ENCODE measurements at places on chromosomes 3 and 15.

DNA sequence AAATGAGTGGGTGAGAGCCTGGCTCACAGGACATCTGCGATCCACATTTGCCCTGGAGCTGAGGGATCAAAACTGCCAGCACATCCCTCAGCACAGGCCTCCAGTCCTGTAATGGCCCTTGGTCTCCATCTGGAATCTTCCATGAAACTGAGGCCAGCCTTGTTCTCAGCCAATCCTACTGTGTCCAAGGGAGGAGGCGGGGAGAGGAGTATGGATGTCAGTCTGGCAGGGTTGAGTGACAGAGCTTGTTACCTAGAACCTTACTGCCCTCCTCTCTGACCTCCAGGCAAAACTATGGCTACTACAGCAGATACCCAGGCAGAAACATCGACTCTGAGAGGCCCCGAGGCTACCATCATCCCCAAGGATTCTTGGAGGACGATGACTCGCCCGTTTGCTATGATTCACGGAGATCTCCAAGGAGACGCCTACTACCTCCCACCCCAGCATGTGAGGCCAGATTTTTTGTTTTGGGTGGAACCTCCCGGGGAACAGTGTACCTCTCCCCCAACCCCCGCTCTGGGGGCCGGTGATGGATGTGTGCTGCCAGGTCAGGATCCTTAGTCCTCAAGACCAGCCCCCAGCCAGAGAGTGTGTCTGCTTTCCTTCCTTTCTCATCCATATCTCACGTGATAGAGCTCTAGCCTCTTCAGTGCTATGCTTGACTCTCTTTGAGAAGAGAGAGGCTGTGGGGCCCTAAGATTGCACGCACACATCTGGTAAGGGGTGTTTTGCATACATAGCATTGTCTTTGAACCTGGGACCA, 41.3 kb downstream of the CHDH start:
- DNase-seq, result no peak

DNA sequence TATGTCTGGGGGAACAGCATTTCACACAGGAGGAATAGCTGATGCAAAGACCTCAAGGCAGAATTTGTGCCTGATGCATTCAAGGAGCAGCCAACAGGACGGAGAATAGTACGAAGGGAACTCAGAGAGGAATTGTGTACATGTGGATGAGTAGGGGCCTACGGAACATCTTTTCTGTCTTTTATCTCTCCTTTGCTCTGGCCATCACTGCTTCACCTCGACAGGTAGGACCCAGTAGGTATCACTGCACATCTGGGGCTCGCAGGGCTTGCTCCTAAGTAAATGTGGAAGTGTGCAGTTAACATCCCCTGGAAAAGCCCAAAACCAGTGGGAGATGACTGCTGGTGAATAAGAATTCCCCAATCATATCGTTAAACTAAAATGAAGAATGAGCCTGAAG, 56.4 kb upstream of the POU1F1 start:
- DNase-seq, result no peak

DNA sequence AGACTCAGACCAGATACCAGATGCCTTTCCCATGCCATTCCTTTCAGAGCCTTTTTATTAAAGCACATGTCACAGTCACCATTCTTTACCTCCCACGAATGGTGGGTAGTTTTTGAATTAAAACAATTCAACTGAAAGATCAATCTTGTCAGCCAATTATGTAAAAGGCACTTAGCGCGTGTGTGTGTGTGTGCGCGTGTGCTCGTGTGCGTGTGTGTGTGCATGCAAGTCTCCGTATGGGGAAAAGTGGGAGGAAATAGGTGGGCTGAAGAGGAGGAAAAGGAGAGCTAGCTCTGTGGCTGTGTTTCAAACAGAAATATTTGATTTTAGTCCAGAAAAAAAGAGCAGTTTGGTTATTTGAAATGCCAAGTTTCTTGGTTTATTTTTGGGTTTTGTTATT, 177.2 kb downstream of the KCNAB1 start:
- no peak for DNase-seq

- DNase-seq, result no peak
Measured at GRCh38 chr3:133210656-133211055, 172.5 kb downstream of the TMEM108 start.

- DNase-seq, result no peak
Measured at GRCh38 chr3:99536555-99537314, 101.7 kb upstream of the COL8A1 start.

DNA sequence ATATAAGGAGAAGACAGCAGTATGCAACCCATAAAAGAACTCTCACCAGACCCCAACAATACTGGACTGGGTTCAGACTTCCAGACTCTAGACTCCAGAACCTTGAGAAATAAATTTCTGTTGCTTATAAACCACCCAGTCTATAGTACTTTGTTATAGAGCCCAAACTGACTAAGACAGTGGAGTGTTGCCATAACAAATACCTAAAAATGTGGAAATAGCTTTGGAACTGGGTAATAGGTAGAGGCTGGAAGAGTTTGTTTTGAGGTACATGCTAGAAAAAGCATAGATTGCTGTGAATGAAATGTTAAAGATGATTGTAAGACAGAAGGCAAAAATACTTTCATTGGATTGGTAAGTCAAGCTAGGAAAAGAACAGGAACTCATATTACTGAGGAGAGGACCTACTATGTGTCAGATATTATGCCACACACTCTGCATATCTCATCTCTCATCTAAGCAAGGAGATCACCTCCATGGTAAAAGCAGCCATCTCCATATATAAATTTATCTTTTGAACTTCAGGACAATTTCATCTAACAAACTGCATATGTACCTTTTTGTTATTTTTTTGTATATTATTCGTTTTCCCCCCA, 67.4 kb upstream of the FNDC3B start:
- DNase-seq, result no peak

DNA sequence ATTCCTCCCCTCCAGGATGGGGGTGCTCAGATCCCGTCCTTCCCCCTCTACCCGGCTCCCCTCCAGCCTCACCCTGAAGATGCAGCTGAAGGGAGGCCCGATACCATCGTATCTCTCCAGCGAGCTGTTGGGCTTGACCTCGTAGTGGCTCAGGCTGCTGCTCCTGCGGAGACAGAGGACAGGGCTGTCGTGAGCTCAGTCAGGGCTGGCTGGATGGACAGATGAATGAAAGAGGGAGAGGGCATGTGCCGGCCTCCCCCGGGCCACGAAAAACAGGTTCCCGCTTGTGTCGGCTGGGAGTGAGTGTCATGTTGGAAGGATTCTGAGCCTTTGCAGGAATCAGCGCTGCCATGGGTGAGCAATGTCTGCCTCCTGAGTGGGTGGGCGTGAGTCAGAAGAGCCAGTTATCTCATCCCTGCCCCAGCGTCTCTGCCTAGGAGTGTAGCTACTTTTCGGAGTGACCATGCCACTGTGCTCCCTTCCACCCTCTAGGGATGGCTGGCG, 35.2 kb downstream of the FEM1B start:
- no peak for DNase-seq

- no peak for DNase-seq
Measured at GRCh38 chr3:194315965-194316361, 35.2 kb downstream of the CPN2 start.

- no peak for DNase-seq
Measured at GRCh38 chr15:40932649-40933516, 3.7 kb downstream of the DLL4 start.

DNA sequence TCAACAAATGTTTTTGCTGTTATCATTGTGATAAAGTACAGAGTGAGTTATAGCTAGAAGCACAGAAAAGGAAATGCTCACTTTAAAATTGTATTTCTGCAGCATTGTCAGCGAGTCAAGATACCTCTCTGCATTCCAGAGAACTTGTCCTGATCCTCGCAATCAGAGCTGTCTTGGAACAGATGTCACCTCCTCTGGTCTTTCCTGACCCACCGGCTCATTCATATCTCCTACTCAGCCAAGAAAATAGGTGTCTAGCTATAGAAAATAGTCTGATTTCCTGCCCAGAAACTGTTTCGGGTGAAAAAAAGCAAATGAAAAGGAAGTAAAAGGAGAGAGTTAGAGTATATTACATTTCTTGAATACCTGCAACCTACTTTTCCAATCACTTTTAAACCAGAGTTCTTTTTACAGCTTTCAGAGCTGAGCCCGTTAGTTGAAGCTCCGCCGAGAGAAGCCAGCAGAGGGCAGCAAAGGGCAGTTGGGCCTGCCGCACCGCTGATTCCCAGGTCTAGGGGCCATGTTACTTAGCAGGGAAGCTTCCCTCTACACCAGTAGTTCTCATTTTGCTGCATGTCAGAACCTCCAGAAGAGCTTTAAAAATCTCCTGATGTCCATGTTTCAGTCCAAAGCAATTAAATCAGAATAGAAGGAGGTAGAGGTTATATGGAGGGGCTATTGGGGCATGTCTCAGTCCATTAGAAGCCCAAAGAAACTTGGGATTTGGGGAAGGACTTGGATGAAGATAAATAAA, 185.7 kb upstream of the THRB start:
- DNase-seq, result peak; percentile 12

DNA sequence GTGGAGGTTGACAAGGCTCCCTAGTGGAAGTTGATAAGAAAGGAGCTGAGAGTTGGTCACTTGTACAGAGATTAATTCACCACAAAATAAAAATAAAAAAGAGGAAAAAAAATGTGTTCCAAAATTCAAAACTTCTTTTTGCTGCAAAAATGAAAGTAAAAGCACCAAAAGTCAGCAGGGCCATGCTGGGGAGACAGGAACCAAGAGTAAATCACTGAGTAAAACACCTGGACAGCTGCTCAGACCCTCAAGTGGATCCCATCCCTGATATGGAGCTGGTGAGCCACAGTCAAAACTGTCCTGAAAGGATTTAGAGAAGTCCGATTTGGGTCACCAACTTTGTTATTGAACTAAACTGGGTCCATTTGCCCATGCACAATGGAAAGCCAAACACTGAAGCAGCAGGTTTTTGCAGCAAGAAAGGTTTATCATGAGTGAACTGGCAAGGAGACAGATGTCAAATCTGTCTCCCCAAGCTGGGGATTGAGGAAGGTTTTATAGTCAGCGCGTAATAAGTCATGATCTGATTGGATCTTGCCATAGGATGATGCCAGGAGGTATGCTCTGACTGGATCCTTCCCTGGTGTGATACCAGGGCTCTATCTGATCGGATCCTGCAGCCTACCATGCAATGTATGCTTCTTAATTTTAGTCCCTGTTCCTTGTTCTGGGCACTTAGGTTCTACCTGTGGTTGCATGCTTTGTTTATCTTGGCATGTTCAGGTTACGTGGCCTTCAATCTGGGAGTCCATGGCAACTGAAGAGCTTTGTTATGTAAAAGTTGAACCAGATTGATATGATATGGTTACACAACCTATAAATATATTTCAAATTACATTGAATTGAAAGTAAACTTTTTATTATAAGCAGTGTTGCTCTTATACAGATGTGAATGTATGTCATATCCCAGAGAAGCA, 313.2 kb downstream of the POLQ start:
- DNase-seq, result no peak

DNA sequence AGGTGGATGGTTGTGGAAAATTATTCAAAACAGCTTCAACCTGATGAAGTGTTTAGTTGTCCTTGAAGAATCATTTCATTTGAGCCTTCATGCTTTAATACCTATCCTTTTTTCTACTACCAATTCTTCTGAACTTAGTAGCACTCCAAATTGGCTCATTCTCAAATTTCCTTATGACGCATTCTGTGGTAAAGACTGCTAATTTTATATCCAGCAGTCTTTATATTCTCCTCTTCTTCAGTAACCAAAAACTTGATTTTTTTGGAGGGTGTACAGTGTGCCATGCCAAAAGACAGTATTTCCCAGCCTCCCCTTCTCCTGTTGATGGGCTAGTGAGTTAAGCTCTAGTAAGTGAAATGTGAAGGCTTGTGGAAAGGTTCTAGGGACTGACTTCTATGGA, 25.2 kb downstream of the CGNL1 start:
- no peak for DNase-seq

DNA sequence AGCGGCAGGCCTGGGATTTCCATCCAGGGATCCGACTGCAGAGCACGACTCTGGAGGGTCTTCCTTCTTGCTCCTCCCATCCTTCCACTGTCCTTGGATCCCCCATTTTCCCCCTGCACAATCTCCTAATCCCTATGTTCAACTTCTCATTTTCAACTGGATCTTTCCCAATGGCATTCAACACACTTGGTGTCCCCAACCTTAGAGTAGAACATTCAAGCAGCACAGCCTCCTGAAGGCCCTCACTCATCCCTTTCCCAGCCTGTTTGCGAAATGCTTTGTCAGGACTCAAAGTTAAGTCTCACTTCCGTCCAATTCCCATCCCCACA, 32.3 kb downstream of the RPN1 start:
- DNase-seq, result no peak

GRCh38 chr3:159229116-159229680, 427.3 kb downstream of the MFSD1 start:
- DNase-seq, result no peak

DNA sequence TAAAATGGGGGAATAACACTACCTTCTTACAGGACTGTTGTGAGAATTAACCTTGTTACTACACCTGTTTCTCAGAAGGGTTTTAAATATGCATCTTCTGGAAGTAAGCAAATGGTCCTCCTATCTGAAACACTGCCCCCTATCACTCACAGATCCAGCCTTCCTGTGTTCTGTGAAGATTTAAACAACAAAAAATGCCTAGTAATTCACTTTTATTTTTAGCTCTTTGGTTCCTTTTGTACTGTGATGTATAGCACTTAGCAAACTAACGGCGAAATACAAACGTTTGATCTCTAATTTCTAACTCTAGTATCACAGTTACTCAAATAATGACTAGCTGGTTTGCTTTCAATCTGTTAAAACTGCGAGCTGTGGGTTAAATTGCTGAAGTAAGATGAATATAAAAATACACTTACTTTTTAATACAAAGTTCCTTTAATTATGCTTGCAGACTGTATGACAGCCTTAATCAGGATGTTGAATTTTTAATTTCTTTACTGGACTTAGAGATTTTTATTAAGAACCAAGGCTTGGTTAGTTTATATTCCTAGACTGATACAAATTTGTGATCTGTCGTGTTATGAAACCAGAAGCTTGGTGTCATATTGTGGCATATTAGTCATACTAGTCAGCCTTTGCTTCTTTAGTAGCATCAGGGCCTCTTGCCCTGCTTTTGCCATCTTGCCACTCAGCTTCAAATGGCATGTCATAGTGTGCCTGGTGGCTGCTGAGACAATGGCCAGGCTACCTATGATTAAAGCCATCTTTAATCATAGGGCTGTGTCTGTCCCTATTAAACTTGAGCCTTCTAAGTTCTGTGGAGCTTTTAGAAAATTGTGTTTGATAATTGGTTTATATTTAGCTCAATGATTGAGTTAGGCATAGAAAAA, 9.2 kb downstream of the EIF3J start:
- no peak for DNase-seq

GRCh38 chr3:113174801-113175485, 36.4 kb upstream of the BOC start:
- no peak for DNase-seq

- no peak for DNase-seq
Measured at GRCh38 chr3:170421111-170421641, 2.5 kb downstream of the CLDN11 start.

DNA sequence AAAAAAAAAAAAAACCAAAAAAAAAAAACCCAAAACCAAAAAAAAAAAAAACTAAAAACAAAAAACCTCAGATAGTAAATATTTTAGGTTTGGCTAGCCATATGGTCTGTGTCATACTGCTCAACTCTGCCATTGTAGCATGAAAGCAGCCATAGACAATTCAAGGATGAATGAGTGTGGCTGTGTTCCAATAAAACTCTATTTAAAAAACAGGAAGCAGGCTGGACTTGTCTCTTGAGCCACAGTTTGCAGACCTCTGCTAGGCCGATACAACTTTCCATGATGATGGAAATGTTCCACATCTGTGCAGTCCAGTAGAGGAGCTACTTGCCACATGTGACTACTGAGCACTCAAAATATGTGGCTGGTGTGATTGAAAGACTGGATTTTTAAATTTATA, 11.1 kb downstream of the EFCAB12 start:
- DNase-seq, result no peak

- DNase-seq, result no peak
Measured at GRCh38 chr3:38347421-38348200, 1.0 kb downstream of the XYLB start.

All from activated CD4-positive, alpha-beta T cell treated with anti-CD3 and anti-CD28 coated beads, Interleukin-2, amount 50 U/mL, for 4 hours (primary cell).